ENCODE measurements at places on chromosomes 16 and 17.

DNA sequence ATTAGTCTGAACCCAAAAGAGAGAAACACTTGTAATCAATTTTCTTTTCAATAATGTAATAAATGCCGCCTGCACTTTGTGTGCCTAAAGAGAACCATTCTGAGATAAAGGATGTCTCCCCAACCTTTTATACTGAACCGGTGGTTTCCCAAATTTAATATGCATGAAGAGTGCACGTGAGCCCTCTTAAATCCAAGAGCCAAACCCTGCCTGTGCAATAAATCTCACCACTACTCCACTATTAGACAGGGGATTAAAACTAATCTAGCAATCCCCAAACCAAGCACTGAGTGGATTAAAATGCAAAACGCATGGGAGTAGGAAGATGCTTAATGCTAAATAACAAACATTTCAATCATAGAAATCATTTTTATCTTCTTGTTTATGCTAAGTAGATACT, 351.0 kb upstream of the PSMD7 start:
- DNase-seq: no peak

DNA sequence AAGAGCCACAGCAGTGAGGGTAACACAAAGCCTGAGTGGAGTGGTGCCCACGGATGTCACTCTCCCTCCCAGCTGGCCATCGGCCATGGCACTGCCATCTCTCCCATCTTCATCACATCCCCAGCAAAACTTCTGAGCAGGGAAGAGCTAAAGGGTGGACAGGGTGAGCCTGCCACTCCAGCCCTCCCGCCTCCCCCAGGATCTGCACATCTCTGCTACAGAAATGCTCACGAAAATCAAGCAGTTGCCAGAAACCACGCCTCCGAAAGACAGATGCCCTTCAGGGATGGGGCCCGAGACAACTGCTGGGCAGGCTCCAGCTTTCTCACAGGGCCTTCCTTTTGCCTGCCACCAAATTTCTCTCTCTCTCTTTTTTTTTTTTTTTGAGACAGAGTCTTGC, 3.6 kb downstream of the GRIN2C start:
- no peak for DNase-seq

GRCh38 chr17:77291591-77292386, 151.0 kb downstream of the SEC14L1 start:
- no peak for DNase-seq

- DNase-seq: no peak
These were observed 36.0 kb upstream of the KLHDC4 start for GRCh38 chr16:87801679-87802259.

- no peak for DNase-seq
These were observed 308.7 kb downstream of the SEC14L1 start for GRCh38 chr17:77449373-77449907.
